ENCODE measurements at places on chromosomes 11 and 22.

- DNase-seq, result no peak
Measured at GRCh38 chr22:46366327-46366731, 30.8 kb downstream of the TRMU start.

- DNase-seq, result no peak
Measured at GRCh38 chr11:123773959-123774358, 19.6 kb upstream of the OR6X1 start.

- no peak for DNase-seq
Measured at GRCh38 chr11:419248-420005, 4.6 kb upstream of the SIGIRR start.

DNA sequence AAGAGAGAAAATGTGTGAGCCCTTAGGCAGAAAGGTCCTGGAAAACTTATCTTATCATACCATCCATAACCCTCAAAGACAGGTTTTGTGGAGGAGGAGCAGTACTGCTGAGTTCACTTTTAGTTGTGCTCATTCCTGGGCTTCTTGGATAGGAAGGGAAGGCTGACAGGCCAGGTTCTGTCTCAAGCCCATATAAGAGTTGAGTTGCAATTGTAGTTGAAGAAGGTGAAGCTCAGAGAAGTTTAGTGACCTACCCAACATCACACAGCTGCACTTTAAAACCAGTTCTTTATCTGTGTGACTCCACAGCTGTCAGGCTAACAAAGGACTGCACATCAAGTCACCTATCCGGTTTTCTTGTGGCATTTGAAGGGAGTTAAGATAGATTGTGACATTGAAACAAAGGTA is 13.0 kb downstream of the TEAD1 start:
- DNase-seq, result no peak

DNA sequence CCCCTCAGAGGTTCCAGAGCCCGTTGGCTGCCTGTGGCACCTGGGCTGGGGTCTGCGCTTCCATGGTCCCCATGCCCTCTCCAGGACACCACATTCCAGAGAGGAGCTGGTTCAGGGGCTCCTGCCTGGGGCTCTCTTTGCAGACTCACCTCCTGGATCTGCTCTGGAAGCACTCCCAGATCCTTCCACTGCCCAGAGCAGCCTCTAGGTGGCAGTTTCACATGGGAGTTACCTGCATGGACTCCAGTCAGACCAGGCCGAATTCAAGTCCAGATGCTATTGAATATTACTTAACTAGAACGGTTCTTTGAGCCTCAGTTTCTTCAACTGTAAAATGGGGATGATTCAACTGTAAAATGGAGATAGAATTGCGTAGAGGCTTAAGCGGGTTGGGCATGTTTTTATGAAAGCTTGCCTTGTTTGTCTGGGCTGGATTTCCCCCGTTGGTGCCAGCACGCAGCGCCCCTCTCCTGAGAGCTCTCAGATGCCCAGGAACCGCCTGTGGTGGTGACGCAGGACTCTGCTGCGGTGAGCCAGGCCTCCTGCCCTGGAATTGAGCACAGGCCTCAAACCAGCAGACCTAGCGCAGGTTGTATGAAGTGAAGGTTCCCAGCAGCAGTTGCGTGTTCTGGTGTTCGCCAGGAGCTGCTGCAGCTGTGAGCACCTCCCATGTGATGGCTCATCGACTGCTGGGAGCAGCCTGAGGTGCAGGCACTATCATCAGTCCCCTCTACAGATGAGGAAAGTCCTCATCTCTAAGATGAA is 44.2 kb downstream of the LMO1 start:
- DNase-seq, result peak; percentile 33

GRCh38 chr22:35440129-35440528 is 40.2 kb downstream of the MCM5 start:
- no peak for DNase-seq

DNA sequence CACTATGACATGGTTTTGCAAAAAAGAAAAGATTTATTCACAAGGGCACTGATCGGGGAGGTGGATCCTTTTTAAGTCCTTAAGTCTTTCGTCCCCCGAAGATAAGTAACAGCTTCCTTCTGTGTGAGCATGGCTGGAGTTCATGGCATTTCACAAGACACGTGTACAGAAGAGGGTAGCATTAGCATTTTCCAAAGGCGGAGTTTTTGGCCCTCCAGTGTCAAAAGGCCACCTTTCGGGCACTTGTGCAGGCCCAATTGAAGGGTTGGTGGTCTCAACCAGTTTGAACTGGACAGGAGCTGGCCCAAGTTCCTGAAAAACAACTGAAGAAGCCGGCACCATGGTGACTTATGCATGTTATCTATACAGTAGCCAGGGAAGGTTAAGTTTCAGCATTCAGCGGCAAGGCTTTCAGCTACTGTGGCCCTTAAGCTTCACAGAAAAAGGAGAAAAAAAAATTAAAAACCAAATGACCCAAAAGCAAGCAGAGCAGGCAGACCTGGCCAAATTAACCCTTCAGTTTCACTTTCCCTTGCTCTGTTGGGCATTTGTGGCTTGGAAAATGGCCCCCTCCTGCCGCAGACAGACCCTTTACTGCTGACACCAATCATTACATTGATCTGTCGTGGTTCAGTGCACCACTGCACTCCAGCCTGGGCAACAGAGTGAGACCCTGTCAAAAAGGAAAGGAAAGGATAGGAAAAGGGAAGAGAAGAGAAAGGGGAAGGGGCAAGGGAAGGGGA is 18.7 kb downstream of the ZNF74 start:
- DNase-seq, result no peak

DNA sequence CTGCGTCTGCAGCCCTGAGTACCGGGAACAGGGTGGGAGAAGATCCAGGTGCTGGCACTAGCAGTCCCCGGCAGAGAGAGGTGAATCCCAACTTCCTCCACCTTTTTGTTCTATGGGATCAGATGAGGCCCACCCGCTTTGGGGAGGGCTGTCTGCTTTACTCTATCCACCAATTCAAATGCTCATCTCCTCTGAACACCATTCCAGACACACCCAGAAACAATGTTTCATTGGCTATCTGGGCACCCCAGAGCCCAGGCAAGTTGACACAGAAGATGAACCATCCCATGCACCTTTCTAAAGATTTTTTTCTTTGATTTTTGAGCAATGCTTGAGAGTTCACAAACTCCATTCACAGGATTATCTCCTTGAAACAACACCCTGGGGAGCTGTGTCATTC is 78.0 kb downstream of the PARVB start:
- DNase-seq, result no peak

- DNase-seq, result no peak
Measured at GRCh38 chr11:4826425-4826824, 5.3 kb downstream of the OR51F2 start.

DNA sequence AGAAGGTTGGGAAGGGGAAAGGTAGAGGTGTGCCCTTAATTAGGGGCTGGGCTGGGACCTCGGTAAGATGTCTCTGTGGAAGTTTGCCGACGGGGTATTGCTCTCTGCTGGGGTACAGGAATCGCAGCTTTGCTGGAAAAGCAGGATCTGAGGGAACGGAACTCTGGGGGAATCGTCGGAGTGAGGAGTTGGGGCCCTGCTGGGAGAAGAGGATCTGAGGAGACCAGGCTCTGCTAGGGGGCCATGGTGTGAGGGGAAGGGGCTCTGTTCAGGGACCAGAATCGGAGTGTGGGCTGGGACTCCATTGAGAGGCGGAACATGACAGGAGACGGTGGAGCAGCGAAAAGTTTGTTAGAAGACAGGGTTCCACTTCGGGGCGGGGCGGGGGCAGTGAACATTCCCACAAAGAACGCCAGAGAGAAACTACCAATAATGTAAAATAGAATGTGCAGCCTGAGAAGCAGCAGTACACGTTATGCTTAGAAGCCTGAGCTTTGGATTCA is 456 bp downstream of the AAMDC start:
- peak; percentile 5 for DNase-seq

DNA sequence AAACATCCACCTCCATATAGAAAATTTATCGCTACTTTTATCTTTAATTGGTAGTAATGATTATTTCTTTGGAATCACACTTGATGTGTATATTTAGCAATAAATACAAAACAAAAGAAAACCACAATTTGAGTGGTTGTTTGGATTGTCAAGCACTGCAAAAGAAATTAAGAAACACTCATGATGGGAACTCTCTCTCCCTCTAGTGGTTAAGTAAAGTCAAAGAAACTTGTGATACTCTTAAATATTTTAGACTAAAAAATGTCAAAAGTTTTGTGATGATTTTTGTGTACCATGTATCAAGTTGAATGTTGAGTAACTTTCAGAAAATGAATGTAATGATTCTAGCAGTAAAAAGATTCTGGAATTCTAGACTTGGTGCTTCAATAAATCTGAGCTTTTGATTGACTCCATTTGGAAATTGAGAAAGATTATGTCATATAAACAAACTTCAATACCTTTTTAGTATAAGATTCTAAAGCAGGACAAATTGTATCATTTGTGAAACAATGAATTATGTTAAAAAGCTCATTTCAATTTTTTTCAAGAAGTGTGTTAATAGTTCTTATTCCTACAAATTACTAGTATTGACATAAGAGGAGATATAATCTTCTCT is 20.8 kb downstream of the MUC15 start:
- DNase-seq, result no peak

DNA sequence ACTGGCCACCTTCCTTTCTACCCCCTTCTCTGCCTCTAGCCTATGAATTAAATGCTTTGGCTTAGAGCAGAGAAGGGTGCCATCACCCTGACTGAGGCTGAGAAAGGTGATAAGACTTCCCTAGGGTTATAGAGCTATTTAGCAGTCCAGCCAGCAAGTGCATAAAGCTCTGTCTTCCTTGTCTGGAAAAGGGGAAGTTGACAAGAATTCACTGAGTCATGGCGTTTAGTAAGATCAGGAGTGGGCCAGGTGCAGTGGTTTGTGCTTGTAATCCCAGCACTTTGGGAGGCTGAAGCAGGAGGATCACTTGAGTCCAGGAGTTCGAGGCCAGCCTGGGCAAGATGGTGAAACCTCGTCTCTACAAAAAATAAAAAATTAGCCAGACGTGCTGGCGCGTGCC is 63.1 kb downstream of the LHFPL7 start:
- DNase-seq, result no peak

DNA sequence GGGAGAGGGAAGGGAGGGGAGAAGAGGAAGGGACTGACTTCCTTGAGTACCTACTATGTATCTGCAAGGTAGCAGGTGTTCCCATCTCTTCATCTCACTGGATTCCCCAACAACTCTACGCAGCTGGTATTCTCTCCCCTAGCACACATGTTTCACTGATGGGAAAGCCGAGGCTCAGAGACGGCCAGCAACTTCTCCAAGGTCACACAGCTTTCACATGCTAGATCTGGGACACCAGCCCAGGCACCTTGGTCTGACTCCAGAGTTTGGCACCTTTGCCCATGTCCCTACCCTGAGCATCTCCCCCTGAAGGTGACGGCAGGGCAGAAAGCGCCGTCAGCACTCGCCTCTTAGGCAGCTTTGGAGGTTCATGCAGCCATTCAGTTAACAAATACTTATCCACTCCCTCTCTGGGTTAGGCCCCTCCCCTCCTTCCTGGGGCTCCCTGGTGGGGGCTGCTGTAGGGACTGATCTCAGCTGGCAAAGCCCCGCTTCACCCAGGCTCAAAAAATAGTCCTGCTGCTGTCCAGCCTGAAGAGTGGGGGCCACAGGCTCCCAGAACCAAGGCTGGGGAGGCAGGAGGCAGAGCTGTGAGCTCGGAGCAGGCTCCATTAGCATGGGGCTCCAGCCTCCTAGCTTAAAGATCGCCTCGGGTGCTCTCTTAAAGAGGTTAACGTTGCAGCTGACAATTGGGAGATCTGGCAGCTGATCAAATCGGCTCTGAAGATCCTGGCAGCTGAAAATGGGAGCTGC is 79.4 kb downstream of the IGLL1 start:
- DNase-seq, result no peak

DNA sequence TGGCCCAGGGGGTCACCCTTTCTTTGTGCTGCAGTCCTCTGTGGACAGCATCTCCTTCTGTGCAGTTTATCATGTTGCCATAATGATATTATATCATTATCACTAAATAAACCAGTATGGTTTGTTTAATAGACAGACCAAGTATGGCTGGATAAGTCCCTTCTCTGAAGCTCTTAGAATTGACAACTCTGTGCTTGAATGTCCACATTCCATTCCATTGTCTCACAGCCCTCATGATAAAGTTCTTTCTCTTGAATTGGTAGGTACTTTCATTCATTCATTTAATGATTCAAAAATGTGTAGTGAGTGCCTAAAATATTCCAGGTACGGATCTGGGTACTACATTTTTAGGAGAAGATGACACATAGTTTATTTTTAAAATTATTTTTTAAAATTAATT is 7.8 kb downstream of the RPS6KA4 start:
- DNase-seq, result no peak

- DNase-seq, result no peak
Measured at GRCh38 chr22:38423512-38424503, 31.2 kb downstream of the KCNJ4 start.
